ENCODE measurements at places on chromosomes 1 and 21.

GRCh38 chr1:201650623-201650933, 111.7 kb downstream of the NAV1 start:
- DNase-seq = no peak

GRCh38 chr1:211259638-211260126, 516 bp downstream of the RCOR3 start:
- DNase-seq = peak; percentile 35

DNA sequence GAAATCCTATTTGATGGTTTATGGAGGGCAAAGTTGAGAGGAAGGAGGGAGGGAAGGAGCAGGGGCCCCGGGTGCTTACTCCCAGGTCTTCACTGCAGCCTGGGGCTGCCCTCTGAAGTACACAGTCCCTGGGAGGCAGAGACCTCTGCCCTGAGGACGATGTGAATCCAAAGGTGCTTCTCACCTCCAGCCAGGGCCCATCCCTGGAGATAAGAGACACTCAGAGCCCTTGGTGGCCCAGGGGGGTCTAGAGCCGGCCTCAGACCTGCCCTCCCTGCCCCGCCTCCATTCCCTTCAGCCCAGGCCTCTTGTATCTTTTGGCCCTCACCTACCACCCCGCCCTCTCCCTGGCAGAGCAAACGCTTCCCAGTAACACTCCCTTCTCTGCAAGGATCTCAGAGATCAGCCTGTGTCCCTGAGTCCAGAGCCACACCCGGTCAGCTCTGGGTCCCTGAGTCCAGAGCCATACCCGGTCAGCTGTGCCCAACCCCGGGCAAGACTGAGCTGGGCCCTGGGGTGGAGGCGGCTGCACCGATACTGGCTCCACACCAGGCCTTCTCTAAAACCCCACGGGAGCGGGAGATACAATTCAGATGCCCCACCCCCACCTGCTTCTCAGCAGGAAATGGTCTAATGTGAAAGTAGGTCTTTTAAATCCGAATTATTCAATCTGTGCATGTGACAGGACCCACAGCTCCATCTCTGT, 3.6 kb upstream of the GNB1 start:
- no peak for DNase-seq

DNA sequence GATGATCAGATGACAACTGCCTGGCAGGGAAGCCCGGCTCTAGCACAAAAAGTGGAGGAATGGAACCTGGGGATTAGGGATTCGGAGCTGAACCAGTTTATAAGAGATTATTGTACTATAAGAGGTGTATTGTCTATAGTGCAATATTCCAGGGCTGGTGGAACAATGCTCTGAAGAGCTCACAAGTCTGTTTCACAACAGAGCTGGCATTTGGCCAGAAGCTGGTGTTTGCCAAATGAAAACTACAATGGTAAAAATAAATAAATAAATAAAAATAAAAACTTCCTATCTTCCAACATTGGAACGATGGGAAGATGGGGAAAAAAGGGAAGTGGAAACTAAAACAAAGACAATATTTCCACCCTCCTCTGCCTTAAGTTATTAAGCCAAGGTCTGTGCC, 73.5 kb downstream of the CHODL start:
- DNase-seq = no peak

GRCh38 chr1:100734676-100735075, 15.1 kb downstream of the VCAM1 start:
- DNase-seq = no peak

GRCh38 chr1:7427605-7428300, 343.3 kb upstream of the VAMP3 start:
- no peak for DNase-seq

DNA sequence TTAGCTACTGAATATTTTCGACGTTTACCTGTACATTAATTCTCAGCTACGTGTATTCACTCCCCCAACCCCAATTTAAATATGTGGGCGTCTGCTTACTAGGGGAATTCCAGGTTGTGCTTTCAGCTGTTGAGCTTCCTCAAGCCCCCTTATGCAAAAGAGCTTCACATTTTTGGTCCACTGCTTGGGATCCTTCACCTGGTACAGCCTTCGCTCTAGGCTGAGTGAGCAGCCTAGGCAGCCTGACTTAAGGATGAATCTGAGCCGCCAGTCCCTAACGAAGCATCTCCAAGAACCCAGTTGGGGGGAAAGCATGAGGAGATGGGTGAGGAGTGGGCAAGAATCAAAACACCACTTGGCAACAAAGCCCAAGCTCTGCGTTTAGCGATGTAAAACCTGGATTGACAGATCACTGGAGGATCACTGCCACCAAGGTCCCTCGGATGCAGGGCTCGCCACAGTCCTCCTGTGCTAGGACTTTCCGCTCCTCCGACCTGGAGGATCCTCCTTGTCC, 674 bp downstream of the BCL10 start:
- DNase-seq = peak; percentile 22

- DNase-seq = peak; percentile 39
Measured at GRCh38 chr1:172845371-172845770, 186.5 kb downstream of the FASLG start.

GRCh38 chr21:34795175-34795547, 126.4 kb downstream of the CLIC6 start:
- no peak for DNase-seq

DNA sequence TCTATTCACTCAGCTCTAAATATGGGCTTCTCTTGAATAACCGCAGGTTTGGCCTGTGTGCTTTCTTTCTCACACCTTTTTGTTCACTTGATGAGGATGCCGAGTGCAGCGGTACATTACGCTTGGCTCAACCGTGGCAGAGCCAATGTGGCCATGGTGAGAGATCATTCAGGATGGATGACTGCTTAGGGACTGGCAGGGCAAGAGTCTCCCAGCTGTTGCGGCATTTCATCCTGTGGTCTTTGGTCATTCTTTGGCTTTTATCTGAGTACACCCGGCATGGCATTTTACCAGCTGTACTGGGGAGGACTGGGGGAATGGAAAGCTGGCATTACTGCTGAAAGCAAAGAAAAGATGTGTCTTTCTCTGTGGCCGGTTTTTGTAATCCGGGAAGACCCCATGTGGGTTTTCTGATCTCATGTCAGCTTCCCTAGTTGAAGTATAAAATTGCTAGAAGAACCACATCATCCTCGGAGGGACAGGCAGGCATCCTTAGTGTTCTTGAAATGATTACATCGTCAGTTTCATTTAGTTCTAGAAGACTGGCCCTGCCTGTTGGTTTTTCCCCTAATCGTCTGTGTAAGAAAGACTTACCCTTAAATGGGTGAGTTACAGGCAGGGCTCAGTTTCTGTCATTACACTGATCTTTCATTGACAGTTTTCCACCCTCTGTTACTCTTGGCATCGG, 15.1 kb downstream of the PCP4 start:
- DNase-seq = no peak
